ENCODE measurements at places on chromosomes 6 and 20.

- DNase-seq = no peak
Observed at GRCh38 chr6:4008324-4009047, 70.5 kb downstream of the FAM217A start.

DNA sequence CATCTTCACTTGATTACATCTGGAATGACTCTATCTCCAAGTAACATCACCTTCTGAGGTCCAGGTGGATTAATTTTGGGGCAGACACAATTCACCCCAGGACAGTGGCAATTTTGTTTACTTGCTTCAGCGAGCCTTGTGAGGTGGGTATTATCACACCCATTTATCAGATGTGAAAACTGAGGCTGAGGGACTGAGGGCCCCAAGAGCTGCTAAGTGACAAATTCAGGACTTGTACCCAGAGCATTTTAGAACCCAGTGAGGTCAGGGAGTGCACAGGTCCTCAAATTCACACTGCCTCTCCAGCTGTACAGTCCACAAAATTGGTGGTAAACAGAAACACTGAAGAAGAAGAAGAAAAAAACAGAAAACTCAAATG, 125.2 kb upstream of the PMEPA1 start:
- no peak for DNase-seq

GRCh38 chr20:45052698-45053429, 48.1 kb downstream of the KCNS1 start:
- no peak for DNase-seq

DNA sequence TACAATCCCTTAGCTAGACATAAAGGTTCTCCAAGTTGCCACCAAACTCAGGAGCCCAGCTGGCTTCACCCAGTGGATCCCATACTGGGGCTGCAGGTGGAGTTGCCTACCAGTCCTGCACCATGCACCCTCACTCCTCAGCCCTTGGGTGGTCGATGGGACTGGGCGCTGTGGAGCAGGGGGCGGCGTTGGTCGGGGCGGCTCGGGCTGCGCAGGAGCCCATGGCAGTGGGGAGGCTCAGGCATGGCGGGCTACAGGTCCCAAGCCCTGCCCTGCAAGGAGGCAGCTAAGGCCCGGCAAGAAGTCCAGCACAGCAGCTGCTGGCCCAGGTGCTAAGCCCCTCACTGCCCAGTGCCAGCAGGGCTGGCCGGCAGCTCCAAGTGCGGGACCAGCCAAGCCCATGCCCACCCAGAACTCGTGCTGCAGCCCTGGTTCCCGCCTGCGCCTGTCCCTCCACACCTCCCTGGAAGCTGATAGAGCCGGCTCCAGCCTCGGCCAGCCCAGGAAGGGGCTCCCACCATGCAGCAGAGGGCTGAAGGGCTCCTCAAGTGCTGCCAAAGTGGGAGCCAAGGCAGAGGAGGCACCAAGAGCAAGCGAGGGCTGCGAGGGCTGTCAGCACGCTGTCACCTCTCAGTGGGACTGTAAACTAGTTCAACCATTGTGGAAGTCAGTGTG, 912.1 kb downstream of the PHF3 start:
- no peak for DNase-seq

DNA sequence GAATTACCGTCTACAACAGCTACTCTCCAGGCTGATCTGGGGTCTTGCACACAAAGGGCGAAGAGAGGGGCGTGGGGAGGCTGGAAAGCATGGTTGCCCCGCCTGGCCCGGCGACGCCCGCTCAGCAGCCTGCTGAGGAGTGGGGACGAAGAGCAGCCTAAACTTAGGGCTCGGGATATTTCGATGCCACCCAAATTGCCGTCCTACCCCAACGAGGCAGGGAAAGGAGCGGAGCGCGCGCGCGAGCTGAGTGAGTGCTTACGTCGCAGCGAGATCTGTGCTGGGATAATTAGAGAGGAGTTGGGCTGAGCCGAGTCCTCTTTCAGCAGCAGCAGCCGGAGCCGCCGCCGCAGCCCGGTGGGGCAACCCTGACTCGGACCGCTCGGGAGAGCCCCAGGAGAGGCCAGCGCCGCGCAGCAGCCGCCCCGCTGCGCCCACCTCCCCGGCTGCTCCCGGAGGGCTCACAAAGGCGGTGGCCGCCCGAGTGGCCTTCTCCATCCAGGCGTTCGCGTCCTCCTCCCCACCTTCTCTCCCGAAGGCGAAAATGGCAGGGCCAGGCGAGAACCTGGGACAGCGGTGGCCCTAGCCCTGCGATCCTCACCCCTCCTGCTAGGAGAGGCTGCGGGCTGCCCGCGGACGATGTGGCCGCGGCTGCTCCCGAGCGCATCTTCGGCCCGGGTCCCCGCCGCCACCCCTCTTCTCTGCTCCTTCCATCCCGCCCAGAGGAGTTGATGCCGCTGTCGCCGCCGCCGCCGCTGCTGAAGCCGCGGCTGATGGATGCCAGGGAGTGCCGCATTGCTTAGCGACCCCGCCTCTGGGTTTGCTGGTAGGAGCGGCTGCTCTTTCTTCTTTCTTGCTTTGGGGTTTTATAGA, at the start of gene CLVS2:
CLVS2 (plus strand) TSS at position 315 of the 873 bp plus-strand sequence. CDS start 1,543 bp downstream, outside the sequence.
- DNase-seq = peak; percentile 4

DNA sequence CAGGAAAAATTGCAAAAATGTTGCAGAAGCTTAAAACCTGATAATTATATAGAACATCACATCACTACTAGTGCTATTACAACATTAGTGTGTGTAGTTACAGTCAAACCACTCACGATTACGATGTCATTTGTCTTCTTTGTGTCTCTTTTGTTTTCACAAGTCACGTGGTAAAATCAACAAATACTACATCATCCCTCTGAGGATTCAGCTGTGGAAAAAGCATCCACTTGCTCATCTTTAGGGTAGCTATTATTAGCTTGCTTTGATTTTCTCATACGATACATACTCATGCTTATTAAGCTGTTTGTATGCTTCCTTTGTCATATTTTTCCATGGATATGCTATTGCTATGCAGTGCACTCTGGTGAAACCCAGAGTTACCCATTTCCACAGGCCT, 22.2 kb upstream of the ATXN1 start:
- DNase-seq = no peak
